CD4-positive, alpha-beta T cell treated with Interleukin-10 for 1 hour (primary cell): ENCODE measurements at places on chromosomes 3 and 15.

GRCh38 chr15:101087172-101087769, 164.6 kb downstream of the CHSY1 start:
- DNase-seq: no peak

DNA sequence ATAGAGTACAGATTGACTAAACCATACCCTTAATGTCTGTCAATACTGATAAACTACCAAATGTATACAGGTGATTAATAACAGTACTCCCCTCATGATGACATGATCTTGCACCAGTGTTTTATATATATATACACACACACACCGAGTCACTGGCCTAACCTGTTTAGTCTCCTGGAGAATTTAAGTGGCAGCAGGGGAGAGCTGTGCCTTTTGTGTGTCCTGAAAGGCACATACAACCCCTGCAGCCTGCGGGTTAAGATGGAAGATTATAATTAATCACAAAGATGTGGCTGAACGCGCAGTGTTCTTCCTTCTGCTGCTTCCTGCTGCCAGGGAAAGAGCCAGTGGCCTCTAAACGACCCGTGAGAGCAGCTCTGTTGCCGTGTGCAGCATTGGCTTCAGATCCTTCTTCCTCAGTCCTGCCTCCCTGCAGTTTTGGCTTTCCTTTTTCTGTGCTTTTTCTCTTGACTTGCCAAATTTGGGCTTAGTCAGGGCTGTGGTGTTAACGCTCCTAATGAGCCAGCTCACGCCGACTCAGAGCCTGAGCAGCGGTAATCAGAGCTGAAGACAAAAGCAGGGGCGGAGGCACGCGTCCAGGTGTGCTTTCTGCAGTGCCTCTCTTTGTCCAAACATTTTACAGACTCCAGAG, 42.5 kb upstream of the UBE3A start:
- no peak for DNase-seq

DNA sequence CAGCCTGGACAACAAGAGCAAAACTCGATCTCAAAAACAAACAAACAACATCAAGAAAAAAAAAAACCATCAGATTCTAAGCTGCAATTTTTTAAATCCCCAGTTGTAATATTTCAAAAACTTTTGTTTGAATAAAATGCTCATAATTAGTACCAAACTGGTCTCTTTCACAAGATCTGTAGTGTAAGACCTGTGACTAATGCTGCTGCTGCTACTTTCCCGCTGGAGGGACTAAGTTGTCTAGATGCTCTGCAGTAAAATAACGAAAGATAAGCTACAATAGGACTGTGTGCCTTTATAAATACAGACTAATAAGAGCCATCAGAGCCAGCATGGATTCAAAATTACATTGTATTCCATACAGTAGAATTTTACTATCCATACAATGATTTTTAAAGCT, 45.4 kb downstream of the TM4SF4 start:
- DNase-seq: no peak

DNA sequence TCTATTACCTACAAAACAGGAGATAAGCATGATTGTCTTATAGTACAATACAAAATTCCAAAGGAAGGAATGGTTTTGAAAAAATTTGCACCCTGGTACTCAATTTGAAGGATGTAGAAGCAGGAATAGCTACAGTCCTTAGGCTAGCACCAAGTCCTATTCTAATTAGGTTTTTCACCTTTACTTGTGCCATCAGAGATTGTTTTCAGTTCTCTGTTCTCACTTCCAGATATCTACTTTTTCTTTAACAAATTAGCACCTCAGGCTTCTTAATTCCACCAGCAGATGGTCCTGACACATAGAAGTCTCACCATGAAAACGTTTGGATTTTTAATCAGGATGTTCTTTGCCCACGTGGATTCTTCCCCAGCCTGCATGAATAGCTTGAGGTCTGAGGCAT, 43.8 kb downstream of the IL5RA start:
- no peak for DNase-seq

DNA sequence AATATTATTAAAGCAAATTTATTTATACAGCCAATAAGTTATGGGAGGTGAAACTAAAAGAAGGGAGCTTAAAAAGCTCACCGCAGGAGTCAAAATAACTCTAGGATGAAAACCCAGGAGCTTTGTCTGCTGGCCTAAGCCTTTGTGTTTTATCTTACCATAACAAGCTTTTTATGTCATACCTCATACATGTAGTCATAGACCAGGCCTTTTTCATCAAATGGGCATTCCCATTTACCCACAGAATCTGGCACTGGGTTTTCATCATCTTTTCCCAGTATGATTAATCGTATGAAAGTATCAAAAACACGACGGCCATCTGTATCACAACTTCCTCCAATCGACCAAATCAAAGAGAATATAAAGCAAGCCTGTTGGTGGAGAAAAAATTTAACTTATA, 122.8 kb downstream of the DNAH12 start:
- no peak for DNase-seq

DNA sequence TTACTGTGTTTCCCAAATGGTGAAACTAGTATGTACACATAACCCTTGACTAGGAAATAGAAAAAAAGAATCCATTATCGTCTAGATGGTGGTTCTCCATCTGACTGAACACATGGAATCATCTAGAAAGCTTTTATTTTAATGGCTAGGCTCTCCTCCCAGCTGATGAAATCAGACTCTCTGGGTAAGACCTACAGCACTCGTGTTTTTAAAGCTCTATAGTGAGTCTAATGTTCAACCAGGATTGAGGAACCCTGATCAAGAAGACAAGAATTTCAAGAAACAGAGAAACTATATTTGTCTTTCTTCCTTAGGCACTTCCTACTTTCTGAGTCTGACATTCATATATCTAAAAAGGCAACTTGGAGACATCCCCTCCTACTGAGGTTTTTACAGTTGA, 118.8 kb downstream of the TMCO5A start:
- DNase-seq: no peak

- no peak for DNase-seq
Observed at GRCh38 chr3:177037241-177037640, 160.0 kb downstream of the TBL1XR1 start.

DNA sequence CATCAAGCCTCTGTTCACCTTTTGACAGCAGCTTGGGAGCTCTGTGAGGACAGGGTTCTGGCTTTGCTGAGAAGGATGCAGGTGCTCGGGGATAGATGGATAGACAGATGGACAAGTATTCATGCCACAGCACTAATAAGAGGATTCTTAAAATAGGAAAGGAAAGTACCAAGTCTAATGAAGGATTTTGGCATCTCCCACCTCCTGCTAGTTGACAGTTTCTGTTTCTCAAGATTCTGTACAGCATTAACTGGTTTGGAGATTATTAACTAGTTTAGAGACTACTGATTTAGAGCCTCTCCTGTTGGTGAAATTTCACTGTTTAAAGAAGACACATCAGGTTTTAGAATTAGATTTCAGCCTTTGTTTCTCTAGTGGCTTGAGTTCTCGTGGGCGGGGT, 152.3 kb downstream of the CACNA1D start:
- DNase-seq: no peak

GRCh38 chr3:59368900-59369675, 319.3 kb upstream of the CFAP20DC start:
- DNase-seq: no peak

GRCh38 chr15:88865498-88866099, 29.7 kb downstream of the HAPLN3 start:
- DNase-seq: no peak

GRCh38 chr3:80677796-80678195, 910.0 kb upstream of the ROBO1 start:
- DNase-seq: no peak

GRCh38 chr3:65597226-65597951, 441.3 kb downstream of the MAGI1 start:
- DNase-seq: no peak

DNA sequence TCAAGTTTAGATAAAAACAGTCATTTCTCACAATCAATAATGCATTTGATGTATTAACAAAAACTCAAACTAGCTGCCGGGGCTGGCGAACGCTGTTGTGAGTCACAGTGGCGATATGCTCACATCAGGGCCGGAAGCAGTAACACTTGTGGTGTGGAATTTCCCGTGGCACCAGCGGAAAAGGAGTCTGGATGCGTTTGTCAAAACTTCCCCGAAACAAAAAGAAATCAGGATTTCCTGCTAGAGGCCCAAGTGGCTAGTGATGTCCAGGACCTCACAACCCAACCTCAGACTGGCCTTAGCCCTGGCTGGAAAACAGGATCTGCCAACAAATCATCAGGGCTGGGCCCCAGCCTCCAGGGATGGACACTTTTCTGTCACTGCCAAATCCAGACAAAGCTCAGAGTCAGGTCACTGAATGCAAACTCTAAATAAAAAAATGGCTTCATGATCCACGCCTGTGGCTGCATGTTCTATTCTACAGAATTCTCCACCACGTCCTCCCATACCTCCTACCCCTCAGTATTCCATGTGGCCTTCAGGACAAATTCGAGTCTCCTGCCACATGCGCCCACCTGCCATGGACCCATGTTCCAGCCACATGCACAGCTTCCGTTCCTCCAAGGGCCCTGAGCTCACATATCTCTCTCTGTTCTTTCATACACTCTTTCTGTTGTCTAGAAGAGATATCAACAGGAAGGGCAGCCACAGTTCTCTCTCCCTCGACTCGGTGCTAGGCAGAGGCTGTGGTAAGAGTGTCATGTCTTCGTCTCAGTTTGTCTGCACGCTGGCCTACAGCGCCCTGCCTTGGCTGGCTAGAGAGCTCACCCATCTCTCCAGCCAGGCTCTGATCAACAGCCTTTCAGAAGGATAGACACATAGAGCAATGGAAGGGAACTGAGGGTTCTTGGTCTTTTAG, 35.4 kb downstream of the EHD4 start:
- peak; percentile 89 for DNase-seq

- peak; percentile 45 for DNase-seq
Observed at GRCh38 chr15:35078221-35078915, 6.7 kb downstream of the NANOGP8 start.

GRCh38 chr3:135503760-135504686, 461.5 kb upstream of the PPP2R3A start:
- DNase-seq: no peak

DNA sequence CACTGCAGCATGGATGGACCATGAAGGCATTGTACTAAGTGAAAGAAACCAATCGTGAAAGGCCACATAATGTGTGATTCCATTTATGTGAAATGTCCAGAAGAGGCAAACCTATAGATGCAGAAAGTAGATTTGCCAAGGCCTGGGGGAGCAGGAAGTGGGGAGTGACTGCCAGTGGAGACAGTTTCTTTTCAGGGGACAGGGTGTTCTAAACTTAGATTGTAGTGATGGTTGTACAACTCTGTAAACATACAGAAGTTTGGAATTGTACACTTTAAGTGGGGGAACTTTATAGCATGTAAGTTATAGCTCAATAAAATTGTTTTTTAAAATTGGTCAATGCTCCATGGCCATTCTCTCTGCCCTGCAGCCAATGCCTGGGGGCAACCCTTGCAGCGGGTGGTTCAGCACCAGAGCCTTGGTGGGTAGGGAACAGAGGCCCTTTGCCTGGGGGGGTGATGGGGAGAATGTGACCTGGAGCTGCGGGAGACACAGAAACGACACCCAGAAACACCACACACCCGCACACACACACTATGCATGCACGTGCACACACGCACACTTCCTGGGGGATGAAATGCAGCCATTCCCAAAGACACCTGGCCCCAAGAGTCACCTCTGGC, 43.1 kb downstream of the DNAJB8 start:
- DNase-seq: no peak

GRCh38 chr15:89457086-89457485, 39.3 kb downstream of the RHCG start:
- no peak for DNase-seq

- no peak for DNase-seq
Observed at GRCh38 chr3:65091565-65091964, 403.8 kb upstream of the ADAMTS9 start.

DNA sequence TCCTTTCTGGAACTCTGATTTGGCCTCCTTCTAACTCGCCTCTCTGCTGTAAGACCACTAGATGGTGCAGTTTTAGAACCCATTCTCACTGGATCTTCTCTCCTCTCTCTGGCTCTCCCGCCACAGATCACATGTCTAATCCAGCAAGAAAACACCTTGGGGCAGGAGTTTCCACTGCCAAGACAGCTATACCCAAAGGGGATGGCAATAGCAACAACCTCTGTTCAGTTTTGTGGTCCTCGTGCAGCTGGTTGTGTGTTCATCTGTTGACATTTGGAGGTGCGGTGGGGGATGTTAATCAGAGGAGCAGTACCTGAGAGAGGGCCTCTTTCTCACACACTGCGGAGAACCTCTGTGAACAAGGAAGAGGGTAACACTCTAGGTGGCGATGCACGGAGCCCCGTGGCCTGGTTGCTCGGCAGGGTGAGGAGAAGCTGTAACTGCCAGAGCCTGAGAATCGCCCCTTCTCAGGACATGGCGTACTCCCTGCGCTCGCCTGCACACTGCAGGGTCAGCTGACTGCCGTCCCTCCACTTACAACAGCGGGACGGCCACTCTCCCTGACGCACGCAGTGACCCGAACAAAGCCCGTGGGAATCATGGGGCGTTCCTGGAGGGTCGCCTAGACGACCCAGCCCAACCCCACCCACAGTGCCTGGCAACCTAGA, at the start of gene TEX55:
Gene TEX55 (plus strand): TSS at position 666 of the 668 bp plus-strand sequence. CDS start 25 bp downstream, outside the sequence.
- peak; percentile 24 for DNase-seq

DNA sequence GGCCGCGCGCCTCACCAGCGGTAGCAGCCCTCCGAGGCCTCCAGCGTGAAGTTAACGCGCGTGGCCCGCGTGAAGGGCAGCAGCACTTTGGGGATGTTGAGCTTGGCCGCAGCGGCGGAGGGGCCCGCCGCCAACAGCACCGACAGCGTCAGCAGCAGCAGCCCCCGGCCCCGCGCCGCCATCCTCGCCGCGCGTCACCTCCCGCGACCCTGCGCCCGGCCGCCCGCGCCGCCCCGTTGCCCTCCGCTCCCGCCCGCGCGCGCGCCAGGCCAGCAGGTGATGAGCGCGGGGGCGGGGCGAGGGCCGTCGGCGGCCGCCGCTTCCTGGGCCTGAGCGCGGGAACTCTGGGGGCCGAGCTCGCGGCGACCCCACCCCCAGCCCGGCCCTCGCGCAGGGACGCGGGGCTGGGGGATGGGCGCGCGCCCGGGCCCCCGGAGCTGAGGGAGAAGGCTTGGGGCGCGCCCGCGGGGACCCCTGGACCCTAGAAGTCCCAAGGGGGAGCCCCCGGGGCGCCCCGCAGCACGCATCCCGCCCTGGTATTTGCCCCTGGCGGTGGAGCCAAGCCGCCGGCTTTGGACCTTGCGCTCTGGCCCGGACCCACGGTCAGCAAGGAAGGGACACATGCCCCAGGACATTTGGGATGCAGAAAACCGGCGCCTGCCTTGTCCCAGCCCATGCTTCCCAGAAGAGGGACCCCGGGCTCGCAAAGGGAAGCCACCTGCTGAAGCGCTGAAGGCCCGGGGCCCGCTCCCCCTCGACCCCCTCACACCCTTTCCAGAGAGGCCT, at the start of gene NUP210:
Gene NUP210 (minus strand): TSS at position 278 of the 786 bp plus-strand sequence. CDS start 96 bp downstream, at position 182.
- DNase-seq: peak; percentile 52

GRCh38 chr15:67834581-67835296, 5.1 kb downstream of the RNU6-1 start:
- peak; percentile 25 for DNase-seq

DNA sequence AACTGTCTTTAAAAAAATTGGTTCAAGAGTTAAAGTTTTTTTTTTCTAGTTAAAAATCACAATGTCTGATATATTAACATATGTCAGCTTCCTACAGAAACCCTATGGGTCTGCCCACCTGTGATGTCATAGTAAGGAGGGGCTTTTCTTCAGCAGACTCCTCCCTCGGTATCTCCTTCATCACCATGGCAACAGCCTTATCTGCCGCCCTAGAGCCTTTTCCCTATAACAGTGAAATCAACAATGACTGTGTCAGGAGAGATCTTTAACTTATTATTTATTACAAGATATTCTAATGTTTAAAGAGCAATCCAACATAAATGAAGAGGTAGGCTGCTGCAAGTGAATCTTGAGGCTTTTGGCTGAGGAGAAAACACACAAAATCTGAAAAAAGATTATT, 138.7 kb downstream of the PEX5L start:
- DNase-seq: peak; percentile 18
